D341Med (cell line): ENCODE measurements at places on chromosomes 6 and 20.
A peak's percentile ranks its signal among the peaks of the same experiment; 100 is the strongest.

DNA sequence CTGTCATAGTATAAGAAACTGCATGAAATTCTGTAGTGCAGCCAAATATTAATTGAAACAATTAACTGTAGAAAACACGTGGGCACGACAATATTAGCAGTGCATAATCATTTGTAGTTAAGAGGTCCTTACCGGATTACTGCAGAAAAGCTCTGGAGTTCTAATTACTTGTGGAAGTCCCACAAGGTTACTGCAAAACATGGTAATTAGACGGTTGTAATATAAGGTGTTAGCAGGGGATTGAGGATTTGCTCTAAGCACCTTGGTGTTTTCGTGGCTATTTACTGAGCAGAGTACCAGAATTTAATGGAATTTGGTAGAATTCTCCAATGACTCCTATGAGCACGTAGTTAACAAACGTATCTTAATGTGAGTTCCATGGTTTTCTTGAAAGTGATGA, 473.6 kb upstream of the AGPAT4 start:
- peak; percentile 47 for DNase-seq

GRCh38 chr20:2835331-2835796, 5.1 kb downstream of the PCED1A start:
- DNase-seq, result no peak

- DNase-seq, result peak; percentile 65
Measured at GRCh38 chr6:36615018-36615761, 21.0 kb downstream of the SRSF3 start.

- DNase-seq, result no peak
Measured at GRCh38 chr6:169833258-169833794, 81.9 kb downstream of the ERMARD start.

GRCh38 chr6:107565165-107565723, 75.3 kb downstream of the SOBP start:
- DNase-seq, result no peak

GRCh38 chr6:119497988-119498727, 148.6 kb upstream of the MAN1A1 start:
- DNase-seq, result no peak
